ENCODE measurements at places on chromosomes 5 and 9. TPM values are rescaled to one million over a fixed set of nuclear protein-coding genes. Genes with fewer than 3 reads are reported as not detected.

Gene APBA1
- total RNA-seq, result 20.9 TPM

DNA sequence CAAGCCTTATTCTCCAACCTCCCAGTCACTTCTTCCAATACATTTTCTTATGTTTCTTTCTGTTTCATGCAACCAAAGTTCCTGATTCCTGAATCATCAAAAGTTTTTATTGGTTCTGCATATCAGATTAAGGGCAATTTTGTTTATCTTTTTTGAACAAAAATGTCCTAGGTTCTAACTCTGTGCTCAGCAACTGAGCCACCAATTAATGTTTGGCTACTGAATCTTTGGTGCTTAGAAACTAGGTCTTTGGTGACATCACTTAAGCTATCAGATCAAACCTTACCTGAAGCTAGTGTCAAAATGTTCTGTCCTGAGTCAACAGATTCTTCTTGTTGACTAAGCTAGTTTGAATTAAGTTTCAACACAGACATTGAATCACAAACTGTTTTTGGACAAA, 56.1 kb downstream of the FGF18 start:
- no peak for DNase-seq

Gene FAM78A
- 8.9 TPM for total RNA-seq

Gene EGFLAM
- 6.0 TPM for total RNA-seq

DNA sequence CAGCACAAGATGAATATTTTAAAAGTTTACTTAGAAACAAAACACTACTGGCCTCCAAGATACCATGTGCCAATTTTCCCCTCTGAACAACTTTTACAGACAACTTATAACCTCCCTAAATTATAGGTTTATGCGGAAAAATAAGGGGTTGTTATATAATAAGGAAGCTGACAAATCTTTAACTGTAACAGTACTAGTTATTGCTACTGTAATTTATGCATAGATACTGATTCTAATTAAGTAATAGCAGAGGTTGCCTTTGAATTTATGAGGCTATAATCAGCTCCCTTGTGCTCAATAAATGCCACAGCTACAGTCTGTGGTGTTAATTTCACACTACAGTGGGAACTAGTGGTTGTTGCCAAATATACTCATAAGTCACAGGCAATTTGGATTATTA, 291.3 kb upstream of the PCSK5 start:
- no peak for DNase-seq

DNA sequence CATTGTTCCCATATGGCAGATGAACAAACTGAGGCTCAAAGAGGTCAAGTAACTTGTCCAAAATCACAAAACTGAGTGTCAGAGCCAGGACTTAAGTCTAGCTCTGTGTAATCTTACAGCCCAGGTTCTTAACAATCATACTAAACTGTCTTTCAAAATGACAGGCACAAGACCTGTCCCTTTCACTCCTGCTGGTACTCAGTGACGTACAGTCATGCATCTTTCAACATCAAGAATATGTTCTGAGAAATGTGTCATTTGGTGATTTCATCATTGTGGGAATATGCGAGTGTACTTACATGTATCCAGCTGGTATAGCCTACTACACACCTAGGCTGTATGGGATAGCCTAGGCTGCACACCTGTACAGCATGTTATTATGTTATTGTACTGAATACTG, 646.8 kb upstream of the WWC1 start:
- DNase-seq, result no peak

DNA sequence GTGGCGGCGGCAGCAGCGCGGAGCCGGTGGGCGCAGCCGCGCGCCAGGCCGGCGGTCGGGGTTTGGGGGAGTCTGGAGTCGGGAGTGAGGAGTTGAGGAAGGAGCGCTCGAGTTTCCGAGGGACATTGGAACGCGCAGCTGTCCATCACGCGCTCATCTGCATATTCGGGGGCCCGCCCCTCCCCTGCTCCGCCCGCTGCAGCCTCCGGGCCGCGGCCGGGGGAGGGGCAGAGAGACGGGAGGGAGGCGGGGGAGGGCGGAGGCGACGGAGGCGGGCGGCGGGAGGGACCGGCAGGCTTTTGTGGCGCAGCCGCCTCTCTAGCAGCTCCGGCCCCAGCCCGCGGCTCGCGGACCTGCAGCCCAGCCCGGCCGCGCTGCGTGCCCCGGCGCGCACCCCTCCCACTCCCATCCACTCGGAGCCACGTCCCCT, at the start of gene IRX2:
IRX2 (minus strand) TSS at position 86 of the 430 bp plus-strand sequence. CDS start 264 bp downstream, outside the sequence.
- peak; percentile 91 for DNase-seq

GRCh38 chr5:93425096-93425495, 155.9 kb downstream of the NR2F1-AS1 start:
- no peak for DNase-seq

DNA sequence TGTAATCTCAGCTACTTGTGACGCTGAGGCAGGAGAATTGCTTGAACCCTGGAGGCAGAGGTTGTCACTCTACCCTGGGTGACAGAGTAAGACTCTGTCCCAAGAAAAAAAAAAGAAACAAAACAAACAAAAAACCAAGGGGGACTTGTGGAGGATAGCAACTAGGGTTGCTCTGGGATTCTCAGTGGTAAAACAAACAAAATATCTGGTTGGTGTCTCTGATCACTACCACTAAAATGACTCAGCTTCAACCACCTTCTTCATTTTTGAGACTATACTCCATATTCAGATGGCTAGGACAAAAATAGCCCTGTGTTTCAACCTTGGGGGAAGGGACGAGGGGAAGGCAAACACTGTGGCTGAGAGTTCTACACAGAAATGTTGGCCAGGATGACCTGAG, 110.3 kb downstream of the ARRDC3 start:
- DNase-seq, result no peak

DNA sequence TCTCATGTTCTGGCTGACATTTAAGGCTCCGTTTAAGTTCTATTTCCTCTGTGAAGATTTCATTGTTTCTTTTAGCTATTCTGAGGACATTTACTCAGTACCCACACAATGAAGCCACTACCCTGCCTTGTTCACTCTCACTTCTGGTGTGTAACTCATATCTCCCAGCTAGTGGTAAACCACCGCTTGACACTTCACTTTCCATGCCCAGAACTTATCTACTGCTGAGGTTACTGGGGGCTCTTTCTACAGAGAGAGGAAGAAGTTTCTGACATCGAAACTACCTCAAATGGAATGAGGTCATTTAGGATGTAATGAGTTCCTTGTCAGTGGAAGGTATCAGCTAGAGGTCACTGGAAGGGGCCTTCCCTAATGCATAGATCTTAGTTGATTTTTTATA, 501.5 kb downstream of the DMAC1 start:
- DNase-seq, result no peak

- no peak for DNase-seq
Observed at GRCh38 chr5:127421471-127421870, 96.0 kb upstream of the PRRC1 start.

- DNase-seq, result no peak
Observed at GRCh38 chr5:66689522-66690220, 93.5 kb downstream of the MAST4 start.

Gene TXNDC15
- 166 TPM for total RNA-seq

DNA sequence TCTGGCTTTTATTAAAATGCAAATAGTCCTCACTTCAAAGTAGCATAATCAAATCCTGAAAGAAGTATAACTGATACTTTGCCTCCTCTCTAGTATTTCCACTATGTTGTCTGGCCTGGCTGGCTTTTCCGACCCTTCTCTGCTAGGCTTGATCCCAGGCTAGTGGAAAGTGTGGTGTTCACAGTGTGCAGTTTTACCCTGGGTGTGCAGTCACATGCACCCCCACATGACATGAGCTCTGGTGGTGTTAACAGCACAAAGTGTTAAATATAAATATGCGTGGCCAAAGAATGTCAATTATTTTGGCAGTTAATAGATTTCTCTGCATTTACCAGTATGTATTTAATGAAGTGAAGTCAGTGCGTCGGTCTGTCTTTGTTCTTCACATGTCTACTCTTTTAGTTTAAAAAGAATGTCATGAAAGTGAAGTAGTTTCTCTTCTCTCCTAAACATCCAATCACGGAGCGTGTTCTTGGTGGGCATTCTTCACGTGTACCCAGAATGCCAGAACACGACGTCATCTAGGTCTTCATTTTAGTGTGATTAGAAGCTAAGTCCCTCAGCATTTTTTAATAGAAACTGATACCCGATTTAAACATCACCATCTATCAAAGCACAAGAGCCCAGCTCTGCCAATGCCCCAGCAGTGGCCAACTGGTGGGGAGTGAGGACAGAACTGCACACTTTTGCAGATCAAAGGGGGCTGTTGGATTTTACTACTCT, 286.4 kb downstream of the FANCC start:
- DNase-seq, result no peak

Gene GFI1B
- 0.48 TPM for total RNA-seq

DNA sequence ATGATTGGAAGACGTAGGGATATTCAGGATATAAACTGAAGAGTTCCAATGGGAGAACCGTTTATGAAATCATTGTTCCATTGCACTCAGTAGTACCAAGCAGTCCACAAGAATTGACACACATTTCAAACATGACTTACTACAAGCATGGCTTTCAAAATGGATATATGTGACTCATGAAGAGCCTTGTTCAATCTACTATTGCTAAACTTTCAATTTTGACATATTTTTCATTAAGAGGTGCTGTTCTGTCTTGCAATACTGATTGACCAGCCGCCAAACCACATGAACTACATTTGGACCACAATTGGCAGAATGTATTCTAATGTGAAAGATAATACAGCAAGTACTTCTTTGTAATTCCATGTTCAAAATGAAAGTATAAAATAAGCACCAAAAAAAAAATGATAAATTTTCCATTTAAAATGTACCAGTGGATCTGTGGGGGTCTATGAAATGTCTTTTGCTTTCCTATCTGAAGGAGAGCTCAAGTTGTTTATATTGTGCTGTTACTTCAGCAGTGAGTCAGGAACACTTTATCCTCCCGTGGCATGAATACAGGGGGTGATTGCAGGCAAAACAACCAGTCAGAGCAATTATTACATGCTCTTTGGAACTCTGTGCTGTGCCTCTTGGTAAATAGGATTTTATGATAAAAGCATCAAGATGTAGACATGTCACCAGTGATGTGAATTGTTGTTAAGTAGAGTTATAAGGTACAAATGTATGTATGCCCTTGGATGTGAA, 366.0 kb downstream of the ARRDC3 start:
- DNase-seq, result no peak
